Naive thymus-derived CD8-positive, alpha-beta T cell (primary cell): ENCODE measurements at places on chromosomes 16 and 17. TPM values are rescaled to one million over a fixed set of nuclear protein-coding genes. Genes with fewer than 3 reads are reported as not detected.

DNA sequence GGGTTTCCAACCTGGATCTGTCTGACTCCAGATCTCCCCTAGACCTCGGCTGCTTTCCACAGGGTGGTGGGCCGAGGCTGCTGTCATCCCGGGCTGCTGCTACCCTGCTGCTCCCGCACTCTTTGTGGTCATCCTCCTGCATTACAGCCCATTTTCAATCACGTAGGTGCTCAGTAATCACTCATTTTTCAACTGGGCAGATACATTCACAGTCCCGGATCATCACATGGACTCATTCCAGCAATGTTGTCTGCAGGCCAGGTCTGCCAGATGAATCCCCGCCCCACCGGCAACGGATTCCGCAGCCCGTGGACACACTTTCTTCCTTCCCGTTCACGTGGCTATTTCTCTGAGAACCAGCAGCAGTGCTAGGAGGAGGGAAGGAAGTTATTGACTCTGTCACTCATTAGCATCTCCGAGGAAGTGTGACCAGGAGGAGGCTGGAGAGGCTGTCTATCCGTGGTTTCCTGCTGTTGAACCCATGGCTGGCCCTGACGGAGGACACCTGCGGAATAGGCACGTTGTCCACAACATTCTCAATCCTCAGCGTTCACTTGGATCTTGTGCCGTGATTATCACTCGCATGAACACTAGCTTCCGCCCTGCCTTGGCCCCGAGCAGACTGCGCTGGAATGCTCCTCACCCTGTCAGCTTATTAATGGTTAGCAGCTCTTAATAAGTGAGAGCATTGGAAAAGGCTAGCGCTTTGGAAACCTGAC, 14.7 kb upstream of the ZCCHC14 start:
- DNase-seq, result no peak

GRCh38 chr16:79587897-79588296, 12.6 kb downstream of the MAF start:
- no peak for DNase-seq

MC1R gene
- 0.63 TPM for polyA plus RNA-seq

- DNase-seq, result no peak
These were observed 7.6 kb upstream of the CMTR2 start for GRCh38 chr16:71296584-71297340.

DNA sequence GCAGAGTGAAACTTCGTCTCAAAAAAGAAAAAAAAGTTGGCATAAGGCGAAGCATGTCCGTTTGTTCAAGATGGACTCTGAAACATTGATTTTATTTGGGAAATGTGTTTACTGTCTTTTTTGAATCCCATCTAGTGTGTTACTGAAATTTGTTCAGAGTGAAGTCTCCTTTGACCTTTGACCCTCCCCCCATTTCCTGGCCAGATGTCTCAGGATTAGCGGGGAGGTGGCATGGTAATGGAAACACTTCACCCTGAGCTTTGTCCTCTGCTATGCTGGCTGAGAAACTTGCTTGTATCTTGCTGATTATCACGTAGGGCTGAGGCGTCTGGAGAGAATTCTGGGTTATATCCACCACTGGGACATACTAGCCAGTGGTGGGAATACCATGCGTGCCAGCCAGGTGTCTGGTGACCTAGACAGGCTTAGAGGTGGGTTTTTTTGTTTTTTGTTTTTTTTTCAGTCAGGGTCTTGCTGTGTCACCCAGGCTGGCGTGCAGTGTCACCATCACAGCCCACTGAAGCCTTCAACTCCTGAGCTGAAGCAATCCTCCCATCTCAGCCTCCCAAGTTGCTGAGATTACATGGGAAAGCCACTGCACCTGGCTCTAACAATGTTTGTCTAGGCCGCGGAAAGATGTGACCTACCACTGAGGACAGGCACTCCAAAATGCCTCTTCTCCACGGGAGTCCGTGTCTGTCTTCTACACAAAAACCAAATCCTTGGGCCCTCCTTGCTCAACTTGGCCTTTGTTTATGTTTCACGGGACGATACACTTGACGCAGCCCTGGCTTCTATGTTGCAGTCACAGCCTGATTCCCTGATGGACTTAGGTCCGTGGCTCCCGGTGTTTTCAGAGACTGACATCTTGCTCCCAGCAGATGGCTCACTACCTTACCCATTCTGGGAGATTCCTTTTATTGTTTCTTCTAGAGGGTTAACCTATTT, 6.6 kb upstream of the GALK1 start:
- no peak for DNase-seq

DNA sequence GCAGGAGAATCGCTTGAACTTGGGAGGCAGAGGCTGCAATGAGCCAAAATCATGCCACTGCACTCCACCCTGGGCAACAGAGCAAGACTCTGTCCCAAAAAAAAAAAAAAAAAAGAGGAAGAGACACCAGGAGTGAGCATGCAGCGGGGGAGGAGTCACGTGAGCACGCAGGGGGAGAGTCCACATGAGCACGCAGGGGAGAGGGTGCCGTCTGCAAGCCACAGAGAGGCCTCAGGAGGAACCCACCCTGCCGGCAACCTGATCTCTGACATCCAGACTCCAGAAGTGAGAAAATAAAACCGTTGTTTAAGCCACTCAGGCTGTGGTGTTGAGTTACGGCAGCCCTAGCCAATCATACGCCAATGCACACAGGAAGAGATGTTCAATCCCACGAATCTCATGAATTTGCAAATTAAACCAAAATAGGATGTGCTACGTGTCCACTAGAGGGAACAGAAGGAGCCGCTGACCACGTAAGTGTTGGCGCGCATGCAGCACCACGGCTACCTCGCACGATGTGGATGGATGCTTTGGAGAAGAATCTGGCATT, 42.2 kb downstream of the CCDC57 start:
- no peak for DNase-seq

- no peak for DNase-seq
These were observed 184.6 kb upstream of the WSB1 start for GRCh38 chr17:27109346-27109745.

GRCh38 chr16:4048481-4048880, 67.8 kb downstream of the ADCY9 start:
- no peak for DNase-seq

TPSG1 gene
- not detected for polyA plus RNA-seq

DNA sequence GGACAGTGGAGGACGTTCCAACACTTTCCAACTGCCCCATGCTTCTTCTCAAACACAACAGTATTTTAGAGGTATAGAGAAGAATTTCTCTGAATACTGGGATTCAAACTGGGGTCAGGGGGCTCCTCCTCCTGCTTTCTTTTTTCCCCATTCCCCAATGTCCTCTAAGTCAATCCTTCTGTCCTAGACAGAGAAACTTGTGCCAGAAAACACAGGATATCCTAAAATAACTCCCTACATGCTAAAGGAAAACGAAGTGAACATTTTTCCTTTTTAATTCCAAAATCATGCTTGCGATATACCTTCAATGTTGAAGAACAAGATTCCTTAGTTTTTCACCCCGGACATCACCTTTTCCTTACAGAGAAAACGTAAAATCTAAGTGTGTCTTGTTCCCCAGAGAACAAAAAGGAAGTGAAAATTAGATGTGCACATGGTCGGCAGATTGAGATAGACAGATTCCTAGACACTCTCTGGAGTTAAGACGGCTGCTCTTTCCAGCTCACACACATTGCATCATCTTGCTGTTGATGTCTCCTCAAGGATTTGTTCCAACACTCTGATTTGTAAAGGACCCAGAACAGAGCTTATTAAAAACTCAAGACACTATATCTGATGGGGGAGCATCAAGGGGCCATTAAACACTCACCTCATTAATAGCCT, 228.2 kb downstream of the GRIN2A start:
- DNase-seq, result no peak

- DNase-seq, result no peak
These were observed 285.2 kb downstream of the IRF8 start for GRCh38 chr16:86184185-86184584.

- DNase-seq, result no peak
These were observed 50.7 kb downstream of the RNF213 start for GRCh38 chr17:80311216-80311827.

DNA sequence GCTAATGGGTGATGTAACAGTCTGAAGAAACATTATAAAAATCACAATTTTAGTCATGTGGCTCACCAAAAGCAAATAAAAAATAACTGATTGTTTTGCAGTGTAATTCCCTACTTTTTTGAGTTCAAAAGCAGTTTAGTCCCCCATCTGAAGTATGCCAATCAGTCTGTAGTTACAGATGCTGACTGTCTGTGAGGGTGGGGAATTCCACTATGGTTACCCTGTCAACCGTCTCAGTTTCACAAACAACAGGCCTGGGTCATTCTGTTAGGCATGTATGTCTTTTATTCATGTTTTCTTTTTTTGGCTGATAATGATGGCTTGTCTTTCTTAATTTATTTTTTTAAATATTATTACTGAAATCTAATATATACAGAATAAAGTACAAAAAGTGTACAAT, 69.3 kb downstream of the STXBP4 start:
- no peak for DNase-seq
